ENCODE measurements at places on chromosomes 7 and 10.
A peak's percentile ranks its signal among the peaks of the same experiment; 100 is the strongest.

- no peak for DNase-seq
Observed at GRCh38 chr7:130723784-130724183, 10.2 kb downstream of the KLF14 start.

- DNase-seq = peak; percentile 50
Observed at GRCh38 chr10:25080880-25081581, 64.6 kb downstream of the THNSL1 start.

DNA sequence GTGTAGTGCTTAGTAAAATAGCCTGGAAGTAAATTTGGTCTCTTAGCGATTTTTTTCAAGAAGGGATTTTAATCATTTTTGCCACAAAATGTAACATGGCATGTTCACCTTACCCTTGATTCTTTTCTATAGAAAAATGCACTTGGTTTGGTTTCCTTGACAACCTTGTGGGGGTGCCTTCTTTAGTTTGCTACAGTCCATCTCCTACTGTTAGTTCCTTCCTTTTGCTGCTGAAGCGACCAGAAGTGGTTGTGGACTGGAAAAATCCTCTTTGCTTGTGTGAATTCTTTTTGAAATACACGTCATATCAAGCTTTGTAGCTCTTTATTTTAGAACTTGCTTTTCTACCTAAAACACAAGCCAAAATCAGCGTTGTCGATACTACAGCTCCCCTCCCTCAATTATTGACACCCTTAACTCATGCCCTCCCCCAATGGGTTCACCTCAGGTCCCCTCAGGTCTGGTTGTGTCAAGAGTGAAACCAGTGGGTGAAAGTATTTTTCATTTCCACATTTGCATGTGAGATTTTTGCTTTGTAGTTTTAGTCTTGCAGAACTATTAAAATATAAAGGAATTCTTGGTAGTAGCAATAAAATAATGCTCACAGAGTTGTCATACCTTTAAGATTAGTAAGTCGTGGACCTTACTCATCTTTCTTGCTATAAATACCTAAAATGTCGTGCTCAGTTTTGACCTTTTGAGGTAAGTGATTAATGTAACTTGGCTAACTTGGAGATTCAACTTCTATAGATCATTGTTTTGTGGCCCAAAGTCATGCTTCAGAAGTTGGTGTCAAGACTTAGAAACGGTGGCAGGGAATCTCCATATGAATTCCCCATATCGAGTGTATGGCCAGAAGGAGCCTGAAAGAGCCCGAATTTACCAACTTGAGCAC is 1.5 kb downstream of the ACTR3B start:
- no peak for DNase-seq

DNA sequence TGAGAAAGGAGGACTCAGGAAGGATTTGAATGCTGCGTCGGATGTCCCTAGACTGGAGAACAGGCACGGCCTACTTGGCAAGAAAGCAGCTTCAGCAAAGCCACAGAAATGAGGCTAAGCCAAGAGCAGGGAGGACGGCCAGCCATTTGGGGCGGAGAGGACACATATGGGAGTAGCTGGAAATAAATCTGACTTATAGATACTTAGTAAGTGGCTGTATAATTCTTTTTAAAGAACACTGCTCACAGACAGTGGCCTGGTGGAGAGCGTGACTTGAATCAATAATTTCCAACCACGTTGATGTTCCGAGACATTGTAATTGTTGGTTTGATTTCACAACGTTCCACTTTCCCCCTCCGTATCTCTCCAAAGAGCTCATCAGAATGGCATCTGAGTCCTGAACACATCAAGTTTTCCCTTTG is 67.7 kb upstream of the JCAD start:
- DNase-seq = no peak

- DNase-seq = no peak
Observed at GRCh38 chr10:103715430-103715829, 139.9 kb downstream of the SH3PXD2A start.

DNA sequence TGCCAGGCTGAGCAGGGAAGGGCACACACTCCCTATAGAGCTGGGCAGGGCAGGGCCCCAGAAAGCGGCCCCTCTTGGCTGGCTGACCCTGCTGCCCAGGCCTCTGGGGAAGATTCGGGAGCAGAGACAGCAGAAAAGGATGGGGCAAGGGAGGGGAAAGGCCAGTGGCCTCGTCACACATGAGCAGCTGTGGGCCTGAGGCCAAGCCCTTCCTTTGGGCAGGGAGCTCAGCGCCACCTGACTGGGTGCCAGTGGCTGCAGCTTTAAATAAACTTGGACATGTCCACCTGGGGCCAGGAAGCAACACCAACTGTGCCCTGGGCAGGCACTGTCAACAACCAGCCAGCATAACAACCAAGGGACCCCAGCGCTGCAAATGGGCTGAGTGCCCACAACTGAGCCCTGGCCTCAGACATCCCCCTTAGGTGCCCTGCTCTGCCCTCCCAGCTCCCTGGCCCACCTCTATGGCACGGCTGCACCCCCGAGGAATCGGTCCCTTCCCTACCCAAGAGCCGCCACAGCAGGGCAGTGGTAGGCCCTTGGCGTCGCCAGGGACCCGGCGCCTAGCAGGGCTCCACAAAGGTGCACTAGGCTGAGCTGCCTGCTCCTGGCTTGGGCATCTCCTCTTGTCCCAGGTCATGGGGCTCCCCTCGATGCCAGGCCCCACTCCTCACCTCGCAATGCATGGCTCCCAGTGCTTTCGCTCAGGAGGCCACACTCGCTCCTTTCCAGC is 2.6 kb downstream of the CAMK2B start:
- no peak for DNase-seq

- no peak for DNase-seq
Observed at GRCh38 chr10:45313264-45313873, 2.0 kb downstream of the OR13A1 start.

DNA sequence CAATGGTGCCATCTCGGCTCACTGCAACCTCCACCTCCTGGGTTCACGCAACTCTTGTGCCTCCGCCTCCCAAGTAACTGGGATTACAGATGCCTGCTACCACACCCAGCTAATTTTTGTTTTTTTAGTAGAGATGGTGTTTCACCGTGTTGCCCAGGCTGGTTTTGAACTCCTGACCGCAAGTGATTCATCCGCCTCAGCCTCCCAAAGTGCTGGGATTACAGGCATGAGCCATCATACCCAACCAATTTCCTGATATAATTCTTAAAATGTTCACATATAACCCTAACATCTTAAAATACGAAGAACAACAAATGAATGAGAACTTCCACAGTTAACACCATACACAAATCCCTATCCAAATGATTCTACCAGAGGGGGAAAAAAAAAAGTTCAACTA is 31.2 kb downstream of the BAIAP2L1 start:
- DNase-seq = no peak

DNA sequence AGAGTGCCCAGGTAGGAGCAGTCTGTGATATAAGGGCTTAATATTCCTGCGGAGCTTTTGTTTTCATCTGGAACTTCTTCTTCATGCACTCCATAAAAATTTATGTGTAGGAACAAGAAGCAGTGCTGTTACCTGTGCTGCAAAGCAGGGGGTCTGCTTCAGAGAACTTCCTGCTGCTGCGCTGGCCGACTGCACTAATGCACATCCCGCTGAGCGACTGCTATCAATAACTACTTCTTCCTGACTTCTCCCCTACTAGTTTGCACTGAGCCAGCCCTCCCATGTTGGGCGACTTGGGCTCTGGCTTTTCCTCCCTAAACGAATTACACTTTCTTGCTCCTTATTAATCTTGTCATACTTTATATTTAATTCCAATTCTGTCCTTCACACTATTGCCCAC is 150.3 kb downstream of the NEBL start:
- DNase-seq = no peak

GRCh38 chr10:100245484-100246220 is 16.3 kb upstream of the CHUK start:
- DNase-seq = no peak

DNA sequence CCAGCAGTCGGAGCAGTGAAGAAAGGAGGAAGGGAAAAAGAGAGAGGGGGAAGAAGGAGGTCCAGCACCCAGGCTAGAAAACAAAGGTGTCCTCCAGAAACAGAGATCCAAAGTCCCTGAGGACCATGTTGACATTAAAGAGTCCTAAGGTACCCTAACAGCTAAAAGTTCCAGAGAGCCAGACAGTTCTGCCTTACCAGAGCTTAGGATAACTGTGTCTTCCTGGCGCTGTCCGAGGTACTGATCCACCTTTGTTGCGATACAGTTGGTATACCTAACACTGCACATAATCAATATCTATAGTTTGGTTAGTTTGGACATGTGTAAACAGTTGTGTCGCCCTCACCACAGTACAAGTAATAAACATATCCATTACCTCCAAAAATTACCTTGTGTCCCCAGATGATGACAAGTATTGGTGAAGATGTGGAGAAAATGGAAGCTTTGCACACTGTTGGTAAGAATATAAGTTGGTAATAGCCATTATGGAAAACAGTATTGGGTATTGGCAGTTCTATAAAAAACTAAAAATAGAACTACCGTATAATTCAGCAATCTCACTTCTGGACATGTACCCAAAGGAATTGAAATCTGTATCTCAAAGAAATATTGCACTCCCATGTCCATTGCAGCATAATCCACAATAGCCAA is 59.8 kb downstream of the GRID1 start:
- DNase-seq = peak; percentile 39

GRCh38 chr7:68601826-68602225 is 996.4 kb upstream of the AUTS2 start:
- DNase-seq = no peak

GRCh38 chr7:111987115-111987826 is 218.9 kb downstream of the DOCK4 start:
- DNase-seq = no peak

DNA sequence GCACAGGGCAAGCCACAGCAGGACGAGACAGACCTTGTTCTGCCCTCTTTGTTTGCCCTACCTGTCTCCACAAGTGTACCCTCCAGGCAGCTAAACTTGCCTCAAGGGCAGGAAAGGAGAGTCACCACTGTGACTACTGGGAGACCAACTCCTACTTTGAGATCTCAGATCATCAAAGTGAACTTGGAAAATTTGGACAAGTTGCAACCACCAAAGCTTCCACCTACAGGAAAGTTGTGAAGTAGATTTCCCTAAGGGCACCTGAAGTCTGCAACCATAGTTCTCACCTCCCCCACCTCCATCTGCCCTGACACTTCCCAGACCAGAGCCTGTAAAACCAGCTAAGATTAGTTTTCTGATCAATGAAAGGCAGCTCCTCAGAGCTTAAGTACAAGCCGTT is 2.5 kb upstream of the WDR91 start:
- DNase-seq = no peak

GRCh38 chr7:157519246-157519645 is 182.4 kb downstream of the DNAJB6 start:
- DNase-seq = no peak

DNA sequence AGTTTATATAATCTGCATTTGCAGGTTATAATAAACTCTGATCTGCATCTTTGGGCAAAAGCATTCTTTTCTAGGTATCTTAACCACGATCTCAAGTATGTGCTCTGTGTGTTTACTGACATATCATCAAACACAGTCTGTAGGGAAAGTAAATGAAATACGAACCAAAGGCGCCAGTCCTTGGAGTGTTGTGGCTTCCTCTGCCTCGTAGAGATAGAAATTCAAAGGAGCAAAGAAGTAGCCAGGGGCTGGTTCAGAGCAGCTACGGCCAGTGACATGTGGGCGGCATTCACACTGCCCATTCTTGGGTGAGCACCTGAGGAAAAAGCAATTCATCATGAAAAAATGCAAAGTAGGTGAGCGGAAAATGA is 38.7 kb downstream of the LAMB4 start:
- no peak for DNase-seq

GRCh38 chr7:137846827-137847567 is at the start of gene DGKI:
Gene DGKI, minus strand, starts transcription at chr7:137846974.
- no peak for DNase-seq

GRCh38 chr10:47361293-47361692 is 13.1 kb downstream of the RBP3 start:
- DNase-seq = peak; percentile 18

GRCh38 chr7:156461881-156462665 is 178.5 kb upstream of the RNF32 start:
- no peak for DNase-seq

- no peak for DNase-seq
Observed at GRCh38 chr7:6307762-6308161, 35.3 kb upstream of the CYTH3 start.

DNA sequence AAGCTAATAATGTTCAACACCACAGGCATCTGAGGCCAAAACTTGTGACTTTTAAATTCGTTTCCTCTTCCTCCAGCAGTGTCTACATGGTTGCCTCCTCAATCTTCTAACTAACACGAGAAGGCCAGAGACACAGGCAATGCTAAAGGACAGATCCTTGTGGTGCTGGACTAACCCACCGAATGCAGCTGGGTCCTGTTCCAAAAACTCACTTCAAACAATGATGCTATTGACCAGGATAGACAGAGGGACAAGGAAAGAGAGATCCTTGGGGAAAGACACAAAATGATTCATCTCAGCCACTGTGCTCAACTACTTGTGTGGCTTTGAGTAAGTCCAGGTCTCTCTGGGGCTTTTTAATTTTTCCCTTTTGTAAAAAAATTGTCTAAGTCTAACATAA is 107.6 kb downstream of the KCNMA1 start:
- DNase-seq = no peak

DNA sequence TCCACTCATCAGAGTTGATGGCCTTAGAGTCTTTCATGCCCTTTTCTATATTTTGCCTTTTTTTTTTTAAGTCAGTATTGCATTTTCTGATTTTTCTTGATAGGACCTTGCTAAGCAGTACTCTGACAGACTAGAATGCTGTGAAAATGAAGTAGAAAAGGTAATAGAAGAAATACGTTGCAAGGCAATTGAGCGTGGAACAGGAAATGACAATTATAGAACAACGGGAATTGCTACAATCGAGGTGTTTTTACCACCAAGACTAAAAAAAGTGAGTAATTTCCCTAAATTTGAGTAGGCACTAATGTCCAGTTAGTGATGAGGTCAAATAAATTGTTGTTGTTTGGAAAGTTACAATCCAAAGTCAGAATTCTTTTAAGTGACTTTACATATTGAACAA is 7.4 kb downstream of the NUB1 start:
- no peak for DNase-seq

DNA sequence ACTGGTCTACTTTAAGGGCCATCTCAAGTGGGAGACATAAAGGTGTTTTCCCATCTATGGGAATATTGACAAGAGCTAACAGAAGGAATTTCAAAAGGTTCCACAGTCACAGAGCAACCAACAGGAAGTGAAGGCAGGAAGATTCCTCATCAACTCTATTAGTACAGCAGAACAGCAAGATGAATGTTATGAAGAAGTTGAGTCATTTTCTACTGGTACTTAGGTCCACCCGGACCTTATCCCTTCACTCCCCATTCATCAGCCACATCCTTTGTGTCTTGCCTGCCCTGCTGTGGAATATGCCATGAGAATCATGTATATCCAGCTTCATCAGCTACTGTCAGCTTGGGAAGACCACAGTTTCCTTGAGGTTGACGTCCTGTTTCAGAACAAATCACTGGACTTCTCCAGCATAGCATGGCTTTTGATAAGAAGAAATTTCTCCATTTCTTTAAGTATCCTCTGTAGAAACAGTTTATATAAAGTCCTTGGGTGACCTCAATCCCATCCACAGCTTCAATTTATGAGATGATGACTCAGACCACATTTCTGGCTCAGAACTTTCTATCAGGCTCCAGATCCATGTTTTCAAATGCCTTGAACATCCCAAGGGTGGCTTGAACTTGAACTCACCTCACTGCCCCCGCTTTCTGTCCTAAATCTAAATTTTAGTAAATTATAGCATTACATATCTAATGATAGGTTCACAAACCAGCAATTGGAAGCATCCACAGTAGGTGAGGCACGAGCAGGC is 84.9 kb upstream of the AGK start:
- DNase-seq = no peak

GRCh38 chr7:105277341-105277740 is 111.4 kb downstream of the SRPK2 start:
- DNase-seq = no peak
